Colonic mucosa (tissue), 4 donors: ENCODE measurements at places on chromosomes 13 and 19. TPM values are rescaled to one million over a fixed set of nuclear protein-coding genes. Genes with fewer than 3 reads are reported as not detected.
A peak's percentile ranks its signal among the peaks of the same experiment; 100 is the strongest.

GRCh38 chr13:21568854-21569253, 35.1 kb downstream of the MICU2 start:
- no peak for DNase-seq

Gene C19orf67
- 0.19 TPM for total RNA-seq

Gene F10
- total RNA-seq = 4.1 TPM

DNA sequence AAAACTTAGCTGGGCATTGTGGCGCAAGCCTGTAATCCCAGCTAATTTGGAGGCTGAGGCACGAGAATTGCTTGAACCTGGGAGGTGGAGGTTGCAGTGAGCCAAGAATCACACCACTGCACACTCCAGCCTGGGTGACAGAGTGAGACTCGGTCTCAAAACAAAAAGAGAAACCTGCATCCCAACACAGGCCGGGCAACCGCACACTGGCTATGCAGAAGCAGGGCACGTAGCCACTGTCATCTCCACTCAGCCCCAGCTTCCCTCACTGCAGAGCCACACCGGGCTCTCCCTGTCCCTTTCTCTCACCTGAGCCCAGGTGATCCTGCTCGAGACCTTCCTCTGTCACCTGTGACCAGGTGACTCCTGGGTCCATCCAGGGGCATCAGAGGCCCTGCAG, 11.7 kb downstream of the ELL start:
- DNase-seq = no peak

Gene RASAL3
- 2.5 TPM for total RNA-seq

GRCh38 chr13:21676611-21677021, 5.7 kb downstream of the FGF9 start:
- peak; percentile 59 for DNase-seq
